ENCODE measurements at places on chromosomes 3 and 15. TPM values are rescaled to one million over a fixed set of nuclear protein-coding genes. Genes with fewer than 3 reads are reported as not detected.

DNA sequence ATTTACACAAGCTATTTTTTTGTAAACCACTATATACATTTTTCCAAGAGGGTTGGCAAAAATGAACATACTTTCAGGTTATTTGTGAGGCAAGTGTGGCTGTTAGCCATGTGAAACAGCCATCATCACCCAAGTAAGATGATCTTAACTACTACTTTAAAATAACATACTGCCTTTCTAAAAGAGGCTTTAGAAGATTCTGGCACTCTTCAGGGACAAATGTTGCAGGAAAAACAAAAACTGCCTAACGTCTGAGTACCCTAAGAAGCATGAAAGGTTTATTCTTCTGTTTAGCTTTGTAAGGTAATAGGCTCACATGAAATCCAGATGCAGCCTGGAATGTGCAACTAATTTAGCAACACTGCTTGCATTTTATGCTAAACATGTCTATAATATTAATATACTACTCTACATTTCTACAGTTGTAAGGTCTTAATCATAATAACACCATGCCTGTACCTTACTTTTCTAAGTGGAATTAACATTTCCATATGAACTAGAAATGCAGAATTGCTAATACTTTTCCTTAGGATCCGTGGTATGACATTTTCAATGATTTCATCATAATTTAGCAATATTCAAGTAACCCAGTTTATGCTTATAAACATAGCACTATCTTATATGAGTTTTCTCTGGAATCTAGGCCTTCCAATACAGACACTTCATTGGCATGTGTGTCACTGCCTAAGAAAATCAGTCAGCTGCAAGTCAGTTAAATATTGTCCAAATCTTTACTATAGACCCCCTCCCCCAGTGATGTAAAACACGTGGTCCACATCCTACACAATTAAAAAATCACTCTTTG lies 4.5 kb upstream of the LSAMP start:
- H3K27me3 ChIP-seq, result no peaks in the 10 kb centered on the region
- no peak overlapping the region for H3K27ac ChIP-seq
- no peak for DNase-seq
- no peak overlapping the region for H3K4me3 ChIP-seq

FYCO1 gene
- 11.4 TPM for total RNA-seq

ANKRD63 gene
- total RNA-seq, result not detected

- H3K27me3 ChIP-seq, result no peaks in the 10 kb centered on the region
- H3K4me1 ChIP-seq, result peaks cover 44% of the 10 kb centered on the region
- H3K4me3 ChIP-seq, result peak overlapping the region; percentile 95
- DNase-seq, result peak; percentile 57
- H3K27ac ChIP-seq, result peak overlapping the region; percentile 97
Measured at GRCh38 chr3:160400030-160400701, 716 bp downstream of the SMC4 start.

DNA sequence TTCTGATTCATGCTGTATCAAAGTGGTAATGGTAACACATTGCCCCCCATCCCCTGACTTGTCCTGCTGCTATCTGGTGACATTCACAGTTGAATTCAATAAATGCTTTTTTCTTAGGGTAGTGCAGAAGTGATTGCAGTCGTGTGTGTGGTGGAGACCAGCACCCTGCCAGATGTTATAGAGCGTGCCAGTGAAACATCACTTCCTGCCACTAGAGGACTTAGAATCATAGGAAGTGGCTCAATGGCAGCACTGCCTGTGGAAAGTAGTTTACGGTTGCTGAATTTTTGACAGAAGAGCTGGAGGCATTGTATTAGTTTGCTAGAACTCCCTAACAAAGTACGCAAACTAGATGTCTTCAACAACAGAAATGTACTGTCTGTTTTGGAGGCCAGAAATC lies 37.4 kb upstream of the P2RY12 start:
- no peaks in the 10 kb centered on the region for H3K27me3 ChIP-seq
- peaks cover 3% of the 10 kb centered on the region for H3K36me3 ChIP-seq
- no peak overlapping the region for H3K4me3 ChIP-seq
- H3K27ac ChIP-seq, result no peak overlapping the region

ANKRD34C gene
- not detected for total RNA-seq

- no peak overlapping the region for H3K27ac ChIP-seq
- no peak for DNase-seq
- peaks cover 3% of the 10 kb centered on the region for H3K4me1 ChIP-seq
- H3K27me3 ChIP-seq, result peaks cover 12% of the 10 kb centered on the region
- H3K36me3 ChIP-seq, result no peaks in the 10 kb centered on the region
- H3K4me3 ChIP-seq, result no peak overlapping the region
Measured at GRCh38 chr3:138349926-138350665, 1.7 kb downstream of the MRAS start.

DNA sequence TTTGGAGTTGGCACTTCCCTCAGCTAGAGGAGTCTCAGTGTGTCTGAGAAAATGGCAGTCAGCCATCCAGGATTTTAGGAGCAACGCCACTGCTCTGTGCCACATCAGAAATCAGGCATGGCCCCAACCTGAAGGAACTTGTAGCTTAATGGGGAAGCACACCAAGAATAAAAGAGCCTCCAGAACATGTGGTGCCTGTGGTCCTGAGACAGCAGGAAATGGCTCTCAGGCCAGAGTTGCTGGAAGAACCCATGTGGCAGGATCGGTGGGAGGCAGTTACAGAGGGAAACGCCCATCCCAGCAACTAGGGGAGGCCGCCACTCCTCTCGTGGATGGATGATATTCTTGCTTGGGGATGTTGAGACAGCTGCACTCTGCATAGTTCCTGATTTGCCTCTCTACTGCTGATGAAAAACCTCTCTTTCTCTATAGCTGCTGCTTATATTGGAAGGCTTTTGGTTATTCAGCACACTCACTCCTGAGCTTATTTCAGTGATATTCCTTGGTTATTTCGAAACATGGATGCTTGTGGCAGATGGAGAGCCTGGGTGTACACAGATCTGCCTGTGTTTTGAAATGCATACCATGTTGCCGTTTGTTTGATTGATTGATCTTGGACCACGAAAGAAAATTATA lies 52.4 kb downstream of the KLHL25 start:
- peaks cover 15% of the 10 kb centered on the region for H3K36me3 ChIP-seq
- no peaks in the 10 kb centered on the region for H3K27me3 ChIP-seq
- H3K4me1 ChIP-seq, result no peaks in the 10 kb centered on the region
- DNase-seq, result no peak

- no peak overlapping the region for H3K4me3 ChIP-seq
- DNase-seq, result no peak
- no peak overlapping the region for H3K27ac ChIP-seq
- peaks cover 13% of the 10 kb centered on the region for H3K4me1 ChIP-seq
Measured at GRCh38 chr3:169058681-169059080, 604.8 kb downstream of the MECOM start.

GRCh38 chr3:22594990-22595389 lies 608.1 kb upstream of the UBE2E2 start:
- no peak for DNase-seq
- no peak overlapping the region for H3K4me3 ChIP-seq
- no peaks in the 10 kb centered on the region for H3K27me3 ChIP-seq
- H3K4me1 ChIP-seq, result no peaks in the 10 kb centered on the region
- H3K27ac ChIP-seq, result no peak overlapping the region

DNA sequence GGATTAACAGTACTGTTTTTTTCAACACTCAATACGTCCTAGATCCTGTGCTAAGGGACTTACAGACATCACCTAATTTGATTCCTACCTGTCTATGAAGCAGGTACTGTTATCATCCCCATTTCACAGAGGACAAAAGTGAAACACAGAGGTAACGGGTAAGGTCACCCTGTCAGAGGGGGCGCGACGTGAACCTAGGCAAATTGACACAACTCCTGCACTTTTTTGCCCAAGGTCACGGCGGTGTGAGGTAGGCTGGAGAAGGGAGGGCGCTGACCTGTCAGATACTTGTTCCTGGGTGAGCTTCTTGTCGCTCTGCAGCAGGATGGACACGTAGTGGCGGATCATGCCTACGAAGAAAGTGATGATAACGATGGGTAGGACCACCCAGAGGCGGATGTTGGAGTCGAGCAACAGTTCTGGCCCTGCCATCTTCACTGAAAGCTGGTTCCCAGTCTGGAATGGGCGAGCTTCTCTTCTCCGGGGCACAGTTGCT lies 363 bp downstream of the EMC3 start:
- peaks cover 7% of the 10 kb centered on the region for H3K4me1 ChIP-seq
- no peaks in the 10 kb centered on the region for H3K27me3 ChIP-seq
- no peaks in the 10 kb centered on the region for H3K36me3 ChIP-seq
- DNase-seq, result no peak
- peak overlapping the region; percentile 82 for H3K4me3 ChIP-seq
- H3K27ac ChIP-seq, result no peak overlapping the region

SLC12A8 gene
- 4.6 TPM for total RNA-seq

DNA sequence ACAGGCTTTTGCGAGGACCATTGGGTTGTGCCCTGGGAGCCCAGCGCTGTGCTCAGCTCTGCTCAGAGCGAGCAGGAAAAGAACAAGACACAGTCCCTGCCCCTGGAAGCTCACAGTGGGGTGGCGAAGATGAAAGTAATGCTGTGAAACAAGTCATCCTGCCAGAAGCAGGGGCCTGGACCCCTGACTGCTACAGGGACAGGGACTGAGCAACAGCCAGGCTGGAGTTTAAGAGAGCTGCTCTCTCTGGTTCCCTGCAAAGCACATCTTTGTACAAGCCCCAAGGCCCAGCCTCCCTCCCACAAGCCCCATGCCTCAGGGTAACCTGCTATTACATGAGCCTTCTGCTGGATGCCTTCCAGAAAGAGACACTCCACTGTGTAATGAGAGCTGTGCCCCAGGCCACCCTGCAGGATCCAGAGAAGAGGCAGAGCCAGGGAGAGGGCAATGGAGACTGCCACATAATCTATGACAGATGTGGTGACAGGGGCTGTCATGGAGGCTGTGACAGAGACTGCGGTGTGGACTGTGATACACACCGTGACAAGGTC lies 7.1 kb upstream of the HCN4 start:
- no peak for DNase-seq
- no peaks in the 10 kb centered on the region for H3K36me3 ChIP-seq
- H3K4me1 ChIP-seq, result no peaks in the 10 kb centered on the region
- no peak overlapping the region for H3K4me3 ChIP-seq

ABHD2 gene
- total RNA-seq, result 18.1 TPM

DNA sequence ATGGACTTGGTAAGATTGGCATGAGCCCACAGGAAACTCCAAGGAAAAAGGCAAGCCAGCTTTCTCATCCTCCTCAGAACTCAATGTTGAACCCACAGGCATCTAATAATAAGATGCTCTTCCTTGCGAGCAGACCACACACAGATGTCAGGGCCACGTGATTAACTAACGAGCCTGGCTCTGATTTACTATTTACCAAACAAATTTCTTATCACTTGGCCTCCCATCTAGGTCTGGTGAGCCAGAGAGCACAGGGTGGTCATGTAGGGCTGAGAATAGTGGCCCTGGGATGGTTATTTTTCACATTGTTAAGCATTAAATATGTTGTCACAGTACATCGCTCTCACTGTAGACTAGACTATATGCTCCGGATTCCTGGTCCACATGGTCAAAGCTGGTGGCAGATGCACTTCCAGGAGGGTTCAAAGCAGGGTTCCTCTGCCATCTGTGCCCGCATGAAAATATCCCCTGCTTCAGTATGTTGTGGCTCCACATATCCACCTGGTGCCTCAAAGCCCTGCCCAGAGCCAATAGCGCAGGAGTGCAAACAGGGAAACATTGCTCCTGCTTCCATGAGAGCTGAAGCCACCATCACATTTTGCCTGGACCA lies 472.5 kb upstream of the WNT5A start:
- H3K4me1 ChIP-seq, result no peaks in the 10 kb centered on the region
- no peak for DNase-seq
- H3K4me3 ChIP-seq, result no peak overlapping the region
- H3K27ac ChIP-seq, result no peak overlapping the region

DNA sequence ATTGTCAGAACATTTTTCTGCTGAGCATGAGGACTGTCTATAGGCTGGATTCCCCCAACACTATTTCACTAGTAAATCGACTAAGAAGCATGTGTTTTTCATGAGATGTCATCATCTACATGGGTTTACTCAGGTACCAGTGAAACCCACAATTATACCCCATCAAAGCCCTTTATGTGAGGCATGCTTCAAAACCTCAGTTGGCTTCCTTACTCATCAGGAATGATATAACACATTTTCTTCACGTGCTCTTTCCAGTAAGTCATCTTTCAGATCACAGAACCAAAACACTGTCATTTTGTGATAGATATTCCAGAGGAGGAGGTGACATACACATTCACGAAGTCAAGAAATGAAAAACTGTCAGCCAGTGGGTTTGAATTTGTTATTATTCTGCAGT lies 116.5 kb downstream of the ANO10 start:
- H3K4me3 ChIP-seq, result no peak overlapping the region
- H3K27me3 ChIP-seq, result no peaks in the 10 kb centered on the region
- no peaks in the 10 kb centered on the region for H3K4me1 ChIP-seq
- H3K27ac ChIP-seq, result no peak overlapping the region

GRCh38 chr3:22315925-22316324 lies 564.9 kb upstream of the ZNF385D start:
- no peaks in the 10 kb centered on the region for H3K27me3 ChIP-seq
- DNase-seq, result no peak
- H3K4me1 ChIP-seq, result no peaks in the 10 kb centered on the region
- no peak overlapping the region for H3K27ac ChIP-seq
- no peak overlapping the region for H3K4me3 ChIP-seq

DNA sequence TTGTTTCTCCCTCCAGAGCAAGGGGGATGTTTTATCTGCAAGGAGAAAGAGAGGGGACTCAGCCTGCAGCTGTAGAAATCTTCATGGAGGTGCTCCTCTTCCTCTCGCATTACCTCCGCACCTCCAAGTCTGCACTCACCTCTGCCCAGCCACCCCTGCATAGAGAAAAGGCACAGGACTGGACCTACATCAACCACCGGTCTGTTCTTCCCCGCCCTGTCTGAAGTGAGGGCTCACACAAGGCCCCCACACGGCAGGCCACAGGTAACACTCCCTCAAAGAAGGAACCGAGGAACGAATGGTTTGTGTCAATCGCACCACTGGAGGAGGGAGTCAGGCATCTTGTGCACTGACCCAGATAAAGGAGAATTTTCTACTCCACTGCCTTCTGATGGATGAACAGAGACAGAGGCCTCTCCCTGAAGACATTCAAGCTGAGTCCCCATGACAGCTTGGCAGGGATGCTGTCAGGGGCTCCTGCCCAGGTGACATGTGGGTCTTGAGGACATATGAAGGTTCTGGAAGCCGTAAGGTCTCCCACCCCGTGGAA lies 260.3 kb downstream of the XXYLT1 start:
- no peaks in the 10 kb centered on the region for H3K36me3 ChIP-seq
- no peak overlapping the region for H3K27ac ChIP-seq
- no peak overlapping the region for H3K4me3 ChIP-seq
- H3K27me3 ChIP-seq, result no peaks in the 10 kb centered on the region
- H3K4me1 ChIP-seq, result no peaks in the 10 kb centered on the region

- no peak overlapping the region for H3K27ac ChIP-seq
- no peak overlapping the region for H3K4me3 ChIP-seq
- H3K27me3 ChIP-seq, result no peaks in the 10 kb centered on the region
- DNase-seq, result no peak
- H3K36me3 ChIP-seq, result no peaks in the 10 kb centered on the region
Measured at GRCh38 chr3:73018298-73018697, 21.7 kb downstream of the PPP4R2 start.

DNA sequence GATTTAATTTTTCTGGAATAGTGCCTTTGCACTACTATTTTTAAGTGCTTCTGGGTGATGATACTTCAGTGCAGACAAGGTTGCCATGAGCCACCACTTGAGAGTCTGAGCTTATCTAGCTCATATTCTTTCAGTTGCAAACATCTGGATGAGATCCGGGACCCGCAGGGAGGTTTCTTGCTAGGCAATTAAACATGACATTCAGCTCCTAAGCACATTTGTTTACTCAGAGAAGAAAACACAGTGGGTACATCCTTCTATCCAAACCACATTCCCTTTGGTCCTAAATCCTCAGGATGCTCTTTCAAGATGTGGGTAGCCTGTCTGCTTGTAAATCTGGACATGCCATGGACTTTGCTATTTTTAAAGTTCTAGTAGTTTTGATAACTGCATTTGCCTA lies 12.0 kb downstream of the PLSCR1 start:
- H3K36me3 ChIP-seq, result no peaks in the 10 kb centered on the region
- DNase-seq, result no peak
- H3K27ac ChIP-seq, result no peak overlapping the region
- no peak overlapping the region for H3K4me3 ChIP-seq

Measured in neural progenitor cell (in vitro differentiated cells).